ENCODE measurements at places on chromosomes 5 and 9.

DNA sequence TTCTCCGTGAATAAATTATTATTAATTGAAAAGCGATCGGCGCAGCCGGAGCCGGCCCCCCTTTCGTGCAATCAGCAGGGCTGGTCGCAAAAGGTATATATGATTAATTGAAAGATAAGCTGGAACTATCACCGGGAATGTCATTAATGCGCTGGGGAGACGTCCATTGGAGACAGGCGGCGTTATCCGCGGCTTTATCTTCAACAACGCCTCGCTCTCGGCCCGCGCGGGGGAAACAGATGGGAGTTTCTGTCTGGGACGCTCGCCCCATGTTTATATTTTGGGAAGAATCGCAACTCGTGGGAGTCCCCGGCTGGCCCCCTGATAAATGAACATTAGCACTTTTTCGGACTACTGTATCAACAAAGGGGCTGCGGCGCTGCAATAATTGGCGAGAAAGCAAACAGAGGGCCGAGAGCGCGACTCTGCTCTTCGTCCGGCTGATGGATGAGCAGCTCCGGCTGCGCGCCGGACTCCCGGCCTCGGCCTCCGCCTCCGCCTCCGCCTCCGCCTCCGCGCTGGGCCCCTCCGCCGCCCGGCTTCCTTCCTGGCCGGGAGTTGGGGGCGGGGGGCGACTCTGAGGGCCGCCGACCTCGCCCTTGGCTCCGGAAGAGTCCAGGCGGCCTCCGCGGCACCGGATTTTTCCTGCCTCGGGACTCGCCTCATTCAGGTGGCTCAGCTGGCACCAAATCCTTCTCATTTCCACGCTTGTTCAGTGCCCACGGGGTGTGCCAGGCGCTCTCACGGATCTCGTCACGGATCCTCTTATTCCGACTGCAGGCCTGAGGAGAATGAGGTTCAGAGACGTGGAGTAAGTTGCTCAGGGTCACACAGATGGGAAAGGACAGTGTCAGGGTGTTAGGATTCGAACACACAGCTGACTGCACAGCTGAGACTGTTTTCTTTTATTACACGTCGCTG is 3.6 kb upstream of the NKX2-5 start:
- no peak for DNase-seq

GRCh38 chr9:26437056-26437711 is 455.4 kb downstream of the CAAP1 start:
- DNase-seq = no peak

DNA sequence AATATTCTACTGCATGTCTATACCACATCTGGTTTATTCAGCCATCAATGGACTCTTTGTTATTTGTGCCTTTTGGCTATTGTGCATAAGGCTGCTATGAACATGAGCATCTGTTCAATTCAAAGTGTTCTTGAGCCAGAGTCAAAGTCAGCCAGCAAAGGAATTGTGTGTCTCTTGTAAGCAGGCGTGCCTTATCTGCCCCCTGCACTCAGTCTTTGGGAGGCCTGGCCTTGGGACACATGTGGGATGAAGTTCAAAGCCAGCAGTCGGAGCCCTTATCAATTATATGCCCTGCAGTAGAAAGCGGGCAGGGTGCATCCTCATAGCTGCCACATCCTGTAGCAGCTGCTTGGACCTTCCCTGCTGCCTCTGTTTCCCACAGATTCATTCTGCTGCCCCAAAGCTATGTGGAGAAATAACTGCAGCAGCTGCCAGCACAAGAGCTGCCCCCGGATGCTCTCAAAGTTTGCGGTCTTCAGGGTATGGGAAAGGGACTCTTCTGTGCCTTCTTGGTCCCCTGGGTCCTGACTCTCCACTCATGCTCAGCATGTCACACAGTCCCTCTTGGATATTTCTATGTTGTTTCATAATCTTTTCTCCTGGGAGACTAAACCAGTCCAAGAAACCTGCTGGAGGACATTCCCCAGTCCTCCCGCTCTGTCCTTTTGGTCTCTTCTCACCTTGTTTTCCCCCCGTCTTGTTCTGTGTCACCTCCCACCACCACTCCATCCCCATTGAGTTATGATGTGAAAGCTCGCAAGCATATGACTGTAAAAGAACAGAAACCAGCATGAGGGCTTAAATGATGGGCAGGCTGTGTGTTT is 35.9 kb downstream of the STOM start:
- no peak for DNase-seq

DNA sequence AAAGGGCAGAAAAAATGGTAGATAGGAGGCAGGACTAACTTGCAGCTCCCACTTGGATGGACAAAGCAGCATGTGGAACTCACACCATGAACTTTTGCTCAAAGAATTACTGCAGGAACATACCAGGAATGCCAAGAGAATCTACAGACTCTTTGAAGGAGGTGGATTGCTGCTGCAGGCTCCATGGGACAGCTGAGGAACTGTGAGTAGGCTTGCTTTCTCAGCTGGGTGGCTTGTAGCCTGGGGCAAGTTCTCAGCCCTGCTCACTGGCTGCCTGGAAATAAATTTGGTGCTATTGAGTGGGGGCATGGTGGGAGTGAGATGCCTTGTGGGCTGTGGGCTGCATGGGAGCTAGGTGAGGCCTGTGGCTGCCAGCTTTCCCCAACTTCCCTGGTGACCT is 574.5 kb downstream of the PRELID2 start:
- no peak for DNase-seq

DNA sequence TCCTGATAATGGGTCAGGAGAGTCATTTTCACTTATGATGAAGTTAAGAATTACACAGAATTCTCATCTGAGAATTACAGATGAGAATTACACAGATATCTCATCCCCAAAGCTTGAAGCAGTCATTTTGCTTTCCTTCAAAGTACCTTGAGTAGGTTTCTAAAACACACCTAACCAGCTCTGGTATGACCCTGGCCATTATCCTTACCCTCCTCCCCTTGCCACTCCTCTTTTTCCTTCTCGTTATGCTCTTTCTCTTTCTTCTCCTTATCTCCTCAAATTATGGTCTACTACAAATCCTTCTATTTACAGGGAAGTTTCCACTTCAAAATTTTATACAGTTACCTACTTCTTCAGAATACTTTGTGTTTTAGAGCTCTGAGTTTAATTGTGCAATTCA is 44.5 kb downstream of the MEF2C start:
- DNase-seq = no peak

- no peak for DNase-seq
These were observed 121.6 kb downstream of the ADAMTSL1 start for GRCh38 chr9:18595597-18595996.

DNA sequence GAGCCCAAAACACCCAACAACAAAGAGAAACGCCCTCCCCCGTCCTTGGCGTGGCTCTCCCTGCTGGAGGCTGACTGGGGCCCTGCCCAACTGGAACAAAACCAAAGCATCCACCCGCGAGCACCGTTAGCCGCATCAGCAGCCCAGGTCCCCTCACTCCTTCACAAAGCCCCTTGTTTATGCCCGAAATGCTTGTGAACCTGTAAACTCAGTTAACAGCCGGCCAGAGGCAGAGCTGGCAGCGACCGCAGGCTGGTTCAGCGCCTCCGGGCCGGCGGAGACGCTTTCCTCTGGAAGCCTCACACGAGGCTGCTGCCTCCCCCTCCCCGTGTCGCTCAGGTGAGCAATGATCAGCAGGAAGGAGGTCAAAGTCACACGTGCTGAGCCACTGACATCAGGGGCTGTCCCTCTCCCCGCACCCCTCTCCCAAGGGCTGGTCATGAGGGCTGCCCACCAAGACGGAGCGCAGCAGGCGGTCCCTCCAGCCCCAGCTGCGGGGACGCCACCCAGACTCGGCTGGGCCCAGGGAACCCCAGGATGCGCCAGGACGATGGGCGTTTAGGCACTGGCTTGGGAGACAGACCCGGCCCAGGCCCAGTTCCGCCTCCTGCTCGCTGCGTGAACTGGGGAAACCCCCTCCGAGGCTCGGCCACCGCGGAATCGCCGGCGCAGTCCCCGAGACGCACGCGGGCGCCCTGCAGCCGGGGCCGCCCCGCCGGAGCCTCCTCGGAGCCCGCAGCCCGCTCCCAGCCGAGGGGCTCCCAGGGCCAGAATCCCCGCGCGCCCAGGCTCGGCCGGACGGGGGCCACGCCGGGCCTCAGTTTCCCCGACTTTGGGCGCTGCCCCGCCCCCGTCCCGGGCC is 563 bp downstream of the SNAPC4 start:
- no peak for DNase-seq

- no peak for DNase-seq
These were observed 31.7 kb downstream of the HSDL2 start for GRCh38 chr9:112411626-112412027.

Measured in retinal pigment epithelial cell (primary cell).